ENCODE measurements at places on chromosomes 12 and 14. TPM values are rescaled to one million over a fixed set of nuclear protein-coding genes. Genes with fewer than 3 reads are reported as not detected.

The HDAC7 gene
- 60.9 TPM for total RNA-seq

The TAS2R9 gene
- total RNA-seq = not detected

GRCh38 chr12:15268309-15268708 is 47.1 kb upstream of the RERG start:
- no peak for DNase-seq

- DNase-seq = no peak
These were observed 62.4 kb upstream of the PSMC1 start for GRCh38 chr14:90193925-90194324.

DNA sequence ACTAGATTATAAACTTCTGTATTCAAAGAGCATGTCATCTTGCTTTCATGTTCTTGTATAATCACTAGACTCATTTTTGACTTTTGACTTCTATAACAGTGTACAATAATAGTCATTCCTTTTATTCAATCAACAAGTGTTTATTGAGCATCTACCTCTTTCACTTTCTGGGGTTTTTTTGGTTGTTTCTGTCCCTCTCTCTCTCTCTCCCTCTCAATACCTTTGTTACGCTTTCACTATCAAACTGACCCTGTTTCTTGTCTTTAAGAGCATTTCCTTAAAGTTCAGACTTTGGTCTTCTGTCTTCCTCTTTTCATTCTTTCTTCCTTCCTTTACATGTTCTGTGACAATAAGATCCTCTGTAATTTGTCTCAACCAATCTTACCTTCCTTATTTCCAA is 49.5 kb downstream of the GPR137C start:
- DNase-seq = no peak

DNA sequence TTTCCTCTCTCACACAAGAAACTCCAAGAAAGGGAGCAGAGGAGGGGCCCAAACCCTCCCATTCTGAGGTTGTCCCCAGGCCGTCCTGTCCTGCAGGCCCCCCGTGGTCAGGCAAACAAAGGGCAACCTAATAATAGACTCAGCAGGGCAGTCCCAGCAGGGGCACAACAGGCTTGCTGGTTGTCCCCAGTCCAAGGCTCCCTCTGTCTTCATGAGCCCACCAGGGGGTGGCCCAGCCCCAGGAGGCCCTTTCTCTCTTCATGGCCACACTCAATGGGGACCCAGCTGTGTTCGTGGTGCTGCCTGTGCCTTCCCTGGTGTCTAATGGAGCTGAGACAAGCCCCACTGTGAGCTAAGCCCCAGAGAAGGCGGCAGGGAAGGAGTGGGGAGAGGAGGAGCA is 359.9 kb downstream of the ADGRD1 start:
- DNase-seq = no peak

Data from suprapubic skin (tissue), 4 donors.